Posterior cingulate gyrus (tissue), 11 donors: ENCODE measurements at places on chromosomes 2 and 18.
A peak's percentile ranks its signal among the peaks of the same experiment; 100 is the strongest.

- no peak for DNase-seq
Measured at GRCh38 chr2:112483042-112483473, 1.1 kb downstream of the TTL start.

- no peak for DNase-seq
Measured at GRCh38 chr2:37918742-37919186, 6.3 kb upstream of the RMDN2 start.

GRCh38 chr18:79275461-79275860 is 120.3 kb upstream of the NFATC1 start:
- DNase-seq = no peak

DNA sequence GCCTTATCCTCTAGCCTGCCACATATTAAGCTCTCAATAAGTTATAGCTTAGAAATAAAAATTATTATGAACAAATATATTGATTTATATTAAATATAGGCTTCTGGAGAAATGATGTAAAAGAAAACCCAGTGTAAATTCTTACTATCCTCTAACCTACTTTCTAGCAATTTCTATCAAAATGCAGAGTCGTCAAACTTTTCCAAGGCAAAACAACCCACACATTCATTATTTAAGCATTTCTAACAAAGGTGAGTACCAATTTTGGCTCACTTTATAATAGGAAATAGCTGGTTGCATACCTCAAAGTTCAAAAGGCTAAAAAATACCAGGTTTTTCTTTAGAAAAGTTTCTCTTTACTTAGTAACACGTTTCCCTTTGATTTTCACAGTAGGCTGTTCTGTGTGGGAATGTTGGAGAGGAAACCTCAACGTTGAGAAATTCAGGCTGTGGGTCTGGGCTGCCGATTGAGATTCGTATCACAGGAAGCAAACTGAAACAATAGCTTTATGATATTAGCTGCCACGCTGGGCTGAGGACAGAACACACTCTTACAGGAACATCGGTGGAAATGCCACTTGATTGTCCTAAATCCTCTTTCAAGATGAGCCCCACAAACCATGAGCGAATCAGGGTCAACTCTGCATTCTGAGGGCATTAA is 53.0 kb downstream of the EPAS1 start:
- no peak for DNase-seq

- no peak for DNase-seq
Measured at GRCh38 chr2:45776160-45776955, 124.9 kb downstream of the PRKCE start.

DNA sequence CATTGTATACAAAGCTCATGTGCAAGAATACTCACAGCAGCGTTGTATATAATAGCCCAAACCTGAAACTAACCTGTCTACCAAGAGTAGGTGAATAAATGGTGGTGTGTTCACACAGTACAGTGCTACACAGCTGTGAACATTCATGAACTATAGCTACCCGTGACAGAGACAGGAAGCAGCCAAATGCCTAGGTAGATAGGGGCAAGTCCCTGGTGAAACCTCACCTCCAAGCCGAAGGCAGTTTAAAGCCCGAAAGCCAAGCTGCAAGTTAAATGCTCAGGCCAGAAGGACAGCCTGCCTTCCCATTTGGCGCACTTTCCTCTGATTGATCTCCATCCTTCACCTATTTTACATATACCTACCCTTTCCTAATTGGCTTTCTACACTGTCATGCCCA is 36.5 kb upstream of the IMPA2 start:
- DNase-seq = no peak

DNA sequence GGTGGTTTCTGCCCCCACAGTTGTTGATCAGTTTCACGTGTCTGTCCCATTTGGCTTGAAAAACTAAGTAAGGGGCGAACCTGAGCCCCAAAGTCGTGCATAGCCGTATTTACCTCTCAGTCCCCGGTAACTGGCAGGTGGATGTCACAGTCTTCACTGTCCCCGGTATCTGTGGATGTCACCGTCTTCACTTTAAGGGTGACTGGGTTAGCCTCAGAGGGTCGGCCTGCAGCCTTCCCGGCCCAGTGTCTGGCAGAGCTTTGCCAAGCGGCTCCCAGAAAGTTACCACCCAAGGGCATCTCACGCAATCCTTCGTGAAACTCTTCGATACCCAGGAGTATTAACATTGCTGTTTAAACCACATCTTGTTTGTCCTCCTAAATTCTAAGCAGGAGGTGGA is 125.3 kb upstream of the CTDP1 start:
- DNase-seq = peak; percentile 49

- no peak for DNase-seq
Measured at GRCh38 chr2:102103992-102104871, 38.3 kb upstream of the IL1R1 start.

GRCh38 chr2:24834733-24835395 is 41.6 kb downstream of the CENPO start:
- no peak for DNase-seq
